ENCODE measurements at places on chromosomes 4 and X.

DNA sequence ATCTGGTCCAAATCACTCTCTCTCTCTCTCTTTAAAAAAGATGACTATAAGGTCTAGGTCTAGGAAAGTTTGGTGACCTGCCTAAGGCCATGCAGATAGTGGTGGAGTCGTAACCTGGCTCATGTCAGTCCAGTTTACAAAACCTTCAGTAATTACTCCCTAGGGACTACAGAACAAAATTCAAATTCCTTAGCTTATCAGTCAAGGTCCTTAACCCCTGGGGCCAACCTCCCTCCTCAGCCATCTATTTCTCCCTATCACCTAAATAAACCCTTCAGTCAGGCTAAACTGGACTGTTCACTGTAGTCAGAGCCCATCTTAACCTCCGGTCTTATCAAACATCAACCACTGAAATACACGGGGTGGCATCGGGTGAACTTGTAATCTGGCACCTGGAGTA, 68.9 kb downstream of the MAP3K15 start:
- DNase-seq, result no peak

GRCh38 chrX:40205471-40205870, 107.7 kb upstream of the BCOR start:
- DNase-seq, result no peak

DNA sequence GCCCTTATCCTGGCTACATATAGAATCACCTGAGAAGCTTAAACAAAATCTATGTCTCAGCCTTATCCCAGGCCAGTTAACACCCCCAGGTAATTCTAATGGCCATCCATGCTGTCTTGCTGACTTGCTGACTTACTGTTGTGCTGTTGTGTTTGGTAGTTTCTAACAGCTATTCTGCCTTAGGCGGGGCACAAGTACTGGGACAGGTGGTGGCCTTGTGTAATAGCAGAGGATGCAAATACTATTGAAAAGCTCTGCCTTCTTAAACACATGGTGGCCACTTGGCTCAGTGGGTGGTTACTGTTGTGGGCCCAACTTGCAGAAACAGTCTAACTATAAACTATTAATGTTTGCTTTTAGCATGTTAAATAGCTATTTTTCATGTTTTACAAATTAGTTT, 56.2 kb downstream of the CDS1 start:
- no peak for DNase-seq

- DNase-seq, result no peak
These were observed 15.2 kb downstream of the HSD17B11 start for GRCh38 chr4:87375719-87376291.

GRCh38 chr4:39718366-39719323, 20.7 kb downstream of the UBE2K start:
- DNase-seq, result no peak
